ENCODE measurements at places on chromosomes 1 and 21. TPM values are rescaled to one million over a fixed set of nuclear protein-coding genes. Genes with fewer than 3 reads are reported as not detected.

GRCh38 chr1:30600706-30601105 is 122.7 kb downstream of the MATN1 start:
- no peak for DNase-seq
- H3K27ac ChIP-seq: no peak overlapping the region
- H3K36me3 ChIP-seq: no peaks in the 10 kb centered on the region
- no peaks in the 10 kb centered on the region for H3K27me3 ChIP-seq
- no peak overlapping the region for H3K4me3 ChIP-seq

DNA sequence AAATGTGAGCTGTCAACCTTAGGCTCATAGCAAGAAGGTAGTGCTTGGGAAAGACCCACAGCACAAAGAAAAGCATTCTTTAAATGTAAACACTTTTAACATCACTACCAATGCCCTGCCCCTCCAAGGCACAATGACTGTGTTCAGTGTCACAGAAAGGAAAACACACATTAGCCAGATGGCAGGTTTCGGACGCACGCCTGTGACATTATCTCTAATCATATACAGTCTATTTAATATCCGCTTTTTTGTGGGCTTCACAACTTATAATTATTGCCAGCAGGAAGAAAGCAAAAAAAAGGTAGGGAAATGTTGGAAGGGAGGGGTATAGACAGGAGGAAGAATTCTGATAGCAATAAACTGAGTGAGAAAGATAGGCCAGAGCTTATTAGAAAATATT is 112.4 kb upstream of the BEND5 start:
- H3K27me3 ChIP-seq: no peaks in the 10 kb centered on the region
- no peak for DNase-seq
- H3K36me3 ChIP-seq: no peaks in the 10 kb centered on the region
- H3K27ac ChIP-seq: no peak overlapping the region

GRCh38 chr21:42396799-42397745 is 1.2 kb upstream of the TMPRSS3 start:
- H3K4me1 ChIP-seq: no peaks in the 10 kb centered on the region
- no peak for DNase-seq
- H3K27me3 ChIP-seq: no peaks in the 10 kb centered on the region
- H3K36me3 ChIP-seq: no peaks in the 10 kb centered on the region
- no peak overlapping the region for H3K4me3 ChIP-seq

GRCh38 chr1:224749916-224750315 is 133.8 kb downstream of the CNIH3 start:
- no peak overlapping the region for H3K4me3 ChIP-seq
- H3K4me1 ChIP-seq: no peaks in the 10 kb centered on the region
- H3K27me3 ChIP-seq: no peaks in the 10 kb centered on the region
- no peaks in the 10 kb centered on the region for H3K36me3 ChIP-seq
- no peak overlapping the region for H3K27ac ChIP-seq

GRCh38 chr1:14517841-14518180 is 80.7 kb upstream of the KAZN start:
- no peak for DNase-seq
- H3K27me3 ChIP-seq: no peaks in the 10 kb centered on the region
- H3K36me3 ChIP-seq: no peaks in the 10 kb centered on the region
- H3K27ac ChIP-seq: peak overlapping the region; percentile 74

GRCh38 chr1:91151702-91152101 is 129.9 kb upstream of the ZNF644 start:
- DNase-seq: no peak
- no peak overlapping the region for H3K4me3 ChIP-seq
- no peaks in the 10 kb centered on the region for H3K36me3 ChIP-seq
- no peaks in the 10 kb centered on the region for H3K4me1 ChIP-seq
- H3K27me3 ChIP-seq: no peaks in the 10 kb centered on the region
- no peak overlapping the region for H3K27ac ChIP-seq

- DNase-seq: no peak
- H3K4me1 ChIP-seq: peaks cover 23% of the 10 kb centered on the region
- H3K36me3 ChIP-seq: no peaks in the 10 kb centered on the region
- H3K4me3 ChIP-seq: no peak overlapping the region
These were observed 6.5 kb upstream of the LRRC39 start for GRCh38 chr1:100184536-100184935.

OR6K3 gene
- not detected for total RNA-seq

DCST1 gene
- not detected for total RNA-seq

- H3K4me1 ChIP-seq: no peaks in the 10 kb centered on the region
- no peak for DNase-seq
- no peak overlapping the region for H3K27ac ChIP-seq
- no peaks in the 10 kb centered on the region for H3K27me3 ChIP-seq
- no peaks in the 10 kb centered on the region for H3K36me3 ChIP-seq
These were observed 442.6 kb upstream of the PRMT6 start for GRCh38 chr1:106613861-106614260.

GRCh38 chr1:7470904-7471638 is 300.0 kb upstream of the VAMP3 start:
- H3K4me1 ChIP-seq: peaks cover 34% of the 10 kb centered on the region
- H3K27me3 ChIP-seq: no peaks in the 10 kb centered on the region
- H3K27ac ChIP-seq: peak overlapping the region; percentile 63
- no peaks in the 10 kb centered on the region for H3K36me3 ChIP-seq
- DNase-seq: peak; percentile 96

DNA sequence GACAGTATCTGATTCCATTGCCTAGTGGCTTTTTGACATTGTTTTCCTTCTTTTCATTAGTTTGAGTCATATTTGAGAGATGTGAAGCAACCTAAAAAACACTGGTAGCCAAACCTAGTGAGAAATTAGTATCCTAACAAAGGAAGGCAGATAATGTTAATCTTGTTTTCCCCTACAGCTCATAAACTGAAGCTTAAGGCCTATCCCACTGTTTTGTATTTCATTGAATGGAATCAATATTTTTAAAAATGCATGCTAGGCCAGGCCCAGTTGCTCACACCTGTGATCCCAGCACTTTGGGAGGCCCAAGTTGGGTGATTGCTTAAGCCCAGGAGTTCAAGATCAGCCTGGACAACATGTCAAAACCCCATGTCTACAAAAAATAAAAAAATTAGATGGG is 1.2 kb downstream of the CR1L start:
- no peak for DNase-seq
- H3K27ac ChIP-seq: no peak overlapping the region
- H3K4me3 ChIP-seq: no peak overlapping the region
- H3K27me3 ChIP-seq: no peaks in the 10 kb centered on the region

DNA sequence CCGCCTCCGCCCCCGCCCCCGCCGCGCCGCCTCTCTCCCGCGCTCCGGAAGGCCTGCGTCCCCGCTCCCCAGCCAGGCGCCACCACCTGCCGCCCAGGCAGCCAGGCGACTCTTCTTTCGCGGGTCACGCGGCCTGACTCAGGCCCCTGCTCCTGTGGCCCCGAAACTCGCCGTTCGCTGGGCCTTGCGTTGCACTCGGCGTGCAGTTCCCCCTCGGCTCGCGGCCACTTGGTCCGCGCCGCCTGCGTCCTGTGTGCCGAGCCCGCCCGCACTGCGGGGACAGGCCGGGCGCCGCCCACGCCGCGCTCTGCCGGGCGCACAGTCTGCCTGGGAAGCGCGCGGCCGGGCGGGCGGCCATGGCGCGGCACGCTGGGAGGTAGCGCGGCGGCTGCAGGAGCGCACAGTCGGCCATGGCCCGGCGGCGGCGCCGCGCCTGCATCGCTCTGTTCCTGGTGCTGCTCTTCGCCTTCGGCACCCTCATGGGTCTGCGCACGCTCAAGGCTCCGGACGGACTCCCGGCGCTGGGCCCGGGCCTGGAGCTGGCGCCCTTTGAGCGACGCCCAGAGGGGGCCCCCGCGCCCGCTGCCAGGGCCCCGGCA is at the start of gene MANEAL:
MANEAL (plus strand) TSS at position 75 of the 599 bp plus-strand sequence; CDS start at position 411, 336 bp downstream.
- H3K4me1 ChIP-seq: peaks cover 6% of the 10 kb centered on the region
- no peak within 1 kb of the TSS for H3K4me3 ChIP-seq
- H3K27ac ChIP-seq: peak within 1 kb of the TSS; percentile 29
- DNase-seq: peak; percentile 70
- no peaks in the 10 kb centered on the region for H3K27me3 ChIP-seq

CD34 gene
- 39.0 TPM for total RNA-seq

GRCh38 chr1:70528590-70529333 is 117.7 kb downstream of the CTH start:
- H3K4me3 ChIP-seq: no peak overlapping the region
- peaks cover 5% of the 10 kb centered on the region for H3K27me3 ChIP-seq
- DNase-seq: peak; percentile 55
- no peaks in the 10 kb centered on the region for H3K36me3 ChIP-seq
- H3K4me1 ChIP-seq: no peaks in the 10 kb centered on the region

GRCh38 chr1:17207540-17207939 is 2.6 kb downstream of the PADI1 start:
- H3K36me3 ChIP-seq: no peaks in the 10 kb centered on the region
- no peak for DNase-seq
- peaks cover 7% of the 10 kb centered on the region for H3K27me3 ChIP-seq
- H3K27ac ChIP-seq: no peak overlapping the region
- no peaks in the 10 kb centered on the region for H3K4me1 ChIP-seq
- no peak overlapping the region for H3K4me3 ChIP-seq

DNA sequence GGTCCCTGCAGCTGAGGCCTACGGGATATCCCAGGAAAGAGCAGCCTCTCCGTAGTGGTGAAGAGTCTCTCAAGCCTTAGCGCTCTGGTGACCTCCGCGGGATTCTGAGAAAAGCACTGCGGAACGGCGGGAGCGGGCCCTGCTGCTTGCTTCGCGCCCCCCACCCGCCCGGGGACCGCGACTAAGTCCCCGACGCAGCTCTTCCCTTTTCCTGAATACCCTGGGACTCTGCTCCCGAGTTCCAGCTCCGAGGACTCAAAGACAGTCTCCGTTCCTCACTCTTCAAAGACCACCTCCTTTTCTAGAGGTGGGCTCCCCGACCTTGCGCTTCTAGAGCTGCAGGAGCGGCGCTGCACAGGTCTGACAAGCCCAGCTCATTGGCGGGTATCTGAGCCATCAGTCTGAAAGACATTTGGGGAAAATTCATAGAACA is 3.6 kb upstream of the PRRX1 start:
- H3K27ac ChIP-seq: no peak overlapping the region
- H3K4me3 ChIP-seq: no peak overlapping the region
- H3K4me1 ChIP-seq: peaks cover 9% of the 10 kb centered on the region
- DNase-seq: no peak
- no peaks in the 10 kb centered on the region for H3K36me3 ChIP-seq

GRCh38 chr1:211287218-211287617 is 28.1 kb downstream of the RCOR3 start:
- no peak for DNase-seq
- no peaks in the 10 kb centered on the region for H3K27me3 ChIP-seq
- no peak overlapping the region for H3K27ac ChIP-seq
- no peak overlapping the region for H3K4me3 ChIP-seq
- no peaks in the 10 kb centered on the region for H3K4me1 ChIP-seq

- peaks cover 20% of the 10 kb centered on the region for H3K36me3 ChIP-seq
- H3K4me1 ChIP-seq: no peaks in the 10 kb centered on the region
- no peak overlapping the region for H3K4me3 ChIP-seq
- H3K27ac ChIP-seq: no peak overlapping the region
- DNase-seq: no peak
- H3K27me3 ChIP-seq: no peaks in the 10 kb centered on the region
These were observed 48.5 kb upstream of the TTC39A start for GRCh38 chr1:51378871-51379270.

- no peak for DNase-seq
- H3K4me3 ChIP-seq: no peak overlapping the region
- no peaks in the 10 kb centered on the region for H3K4me1 ChIP-seq
- no peaks in the 10 kb centered on the region for H3K36me3 ChIP-seq
- no peak overlapping the region for H3K27ac ChIP-seq
- no peaks in the 10 kb centered on the region for H3K27me3 ChIP-seq
These were observed 56.1 kb upstream of the SH3GLB1 start for GRCh38 chr1:86648255-86648654.

SPRR3 gene
- total RNA-seq: not detected

GRCh38 chr1:193388683-193389082 is 202.3 kb upstream of the B3GALT2 start:
- no peak overlapping the region for H3K4me3 ChIP-seq
- H3K27ac ChIP-seq: no peak overlapping the region
- H3K27me3 ChIP-seq: no peaks in the 10 kb centered on the region
- H3K4me1 ChIP-seq: no peaks in the 10 kb centered on the region
- H3K36me3 ChIP-seq: no peaks in the 10 kb centered on the region
- DNase-seq: no peak

DNA sequence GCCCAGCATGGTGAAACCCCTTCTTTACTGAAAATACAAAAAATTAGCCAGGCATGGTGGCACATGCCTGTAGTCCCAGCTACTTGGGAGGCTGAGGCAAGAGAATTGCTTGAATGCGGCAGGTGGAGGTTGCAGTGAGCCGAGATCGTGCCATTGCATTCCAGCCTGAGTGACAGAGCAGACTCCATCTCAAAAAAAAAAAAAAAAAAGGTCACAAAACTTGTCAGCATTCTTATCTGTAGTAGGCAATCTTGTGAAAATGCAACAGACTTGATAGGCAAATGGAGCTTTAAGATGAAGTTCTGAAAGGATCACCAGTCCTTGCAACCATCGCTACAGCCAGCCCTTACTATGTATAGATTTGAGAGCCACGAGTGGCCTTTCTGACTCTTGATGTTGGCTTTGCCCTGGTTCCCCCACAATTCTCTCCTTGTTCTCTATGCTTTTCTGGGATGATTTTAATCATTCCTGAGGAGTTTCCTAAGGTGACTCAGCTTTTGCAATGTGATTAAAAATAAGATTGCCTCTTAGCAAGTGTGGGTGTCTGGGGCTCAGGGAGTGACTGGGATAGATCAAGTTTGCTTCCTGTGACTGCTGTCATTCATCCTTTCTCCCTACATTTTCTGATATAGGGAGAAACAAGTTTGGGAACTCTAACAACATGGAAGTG is 7.1 kb upstream of the MAP1LC3C start:
- DNase-seq: no peak
- no peaks in the 10 kb centered on the region for H3K36me3 ChIP-seq
- no peak overlapping the region for H3K27ac ChIP-seq
- H3K4me1 ChIP-seq: no peaks in the 10 kb centered on the region
